ENCODE measurements at places on chromosomes 16 and 17.

DNA sequence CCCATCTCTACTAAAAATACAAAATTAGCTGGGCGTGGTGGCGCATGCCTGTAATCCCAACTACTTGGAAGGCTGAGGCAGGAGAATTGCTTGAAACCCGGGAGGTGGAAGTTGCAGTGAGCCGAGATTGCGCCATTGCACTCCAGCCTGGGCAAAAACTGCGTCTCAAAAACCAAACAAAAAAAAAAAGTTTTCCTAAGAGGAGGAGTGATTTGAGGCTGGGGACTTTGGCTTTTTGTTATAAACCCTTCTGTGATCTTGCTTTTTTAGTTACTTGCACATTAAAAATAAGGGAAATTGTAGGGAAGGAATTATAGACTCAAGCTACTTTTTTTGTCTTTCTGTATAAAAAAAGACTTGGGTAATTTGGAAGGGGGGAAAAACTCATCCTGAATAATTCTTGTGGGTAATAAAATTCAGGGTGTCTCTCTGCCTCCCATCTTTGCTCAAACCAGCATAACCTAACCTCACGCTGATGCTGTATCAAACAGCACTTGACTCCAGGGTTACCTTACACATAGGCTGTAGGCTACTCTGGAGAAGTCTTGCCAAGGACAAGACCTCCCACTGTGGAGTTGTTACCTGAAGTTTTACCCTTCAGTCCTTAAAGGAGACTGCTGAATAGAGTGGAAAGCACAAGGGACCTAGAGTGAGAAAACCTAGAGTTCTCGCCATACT lies 1.7 kb upstream of the CDR2 start:
- DNase-seq: no peak

GRCh38 chr16:73390936-73391335 lies 343.0 kb upstream of the ZFHX3 start:
- DNase-seq: no peak

DNA sequence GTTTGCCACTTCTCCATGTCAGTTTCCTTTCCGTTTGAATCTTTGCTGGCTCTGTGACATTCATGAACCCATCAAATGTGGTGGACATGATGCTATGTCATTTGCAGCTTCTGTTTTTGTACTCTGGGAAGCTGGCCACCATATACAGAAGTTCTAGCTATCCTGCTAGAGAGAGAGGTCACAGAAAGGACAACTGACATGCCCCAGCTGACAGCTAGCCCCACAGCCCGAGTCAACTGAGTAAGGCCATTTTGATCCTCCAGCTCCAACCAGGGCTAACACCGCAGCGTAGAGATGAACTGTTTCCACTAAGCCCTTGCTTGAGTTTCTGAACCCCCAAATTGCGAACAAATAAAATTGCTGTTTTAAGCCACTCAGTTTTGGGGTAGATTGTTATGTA lies 33.8 kb downstream of the CCDC42 start:
- DNase-seq: no peak

GRCh38 chr17:79953335-79953734 lies 82.3 kb downstream of the TBC1D16 start:
- DNase-seq: no peak

DNA sequence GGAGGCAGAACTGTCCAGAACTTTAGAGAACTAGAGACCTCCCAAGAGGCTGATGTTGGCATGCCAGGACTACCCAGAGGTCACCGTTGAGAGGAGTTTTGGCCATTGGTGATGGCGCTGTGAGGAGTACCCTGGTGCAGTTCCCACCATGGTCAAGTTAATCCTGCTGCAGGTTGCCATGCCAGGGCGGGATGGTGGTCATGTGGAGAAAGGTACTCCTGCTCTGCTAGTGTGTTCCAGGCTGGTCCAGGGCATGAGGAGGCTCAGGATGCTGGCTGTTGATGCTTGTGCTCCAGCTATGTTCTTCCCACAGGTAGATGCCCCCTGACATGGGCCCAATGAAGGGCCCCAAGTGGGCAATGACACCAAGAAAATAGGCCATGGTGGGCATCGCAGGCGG lies 4.1 kb upstream of the PHF12 start:
- DNase-seq: no peak

GRCh38 chr17:7781429-7781828 lies 52.6 kb upstream of the KDM6B start:
- no peak for DNase-seq

DNA sequence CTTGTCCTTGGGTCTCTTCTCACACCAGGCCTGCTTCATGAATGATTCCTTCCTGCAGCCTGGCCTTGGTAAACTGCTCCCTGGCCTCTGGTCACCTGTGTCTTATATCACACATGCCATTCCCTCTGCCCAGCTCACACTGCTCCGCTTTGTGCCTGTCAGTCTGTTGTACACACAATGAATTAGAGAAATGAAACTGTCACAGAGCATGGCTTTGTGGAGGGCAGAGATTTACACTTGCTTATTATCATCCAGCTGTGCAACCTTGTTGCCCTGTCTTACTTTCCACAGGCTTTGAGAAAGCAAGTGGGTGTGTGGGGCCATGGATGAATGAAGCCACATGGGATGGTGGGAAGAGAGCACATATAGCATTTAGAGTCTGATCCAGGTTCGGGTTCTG lies 22.4 kb downstream of the ALDH3A2 start:
- DNase-seq: no peak

DNA sequence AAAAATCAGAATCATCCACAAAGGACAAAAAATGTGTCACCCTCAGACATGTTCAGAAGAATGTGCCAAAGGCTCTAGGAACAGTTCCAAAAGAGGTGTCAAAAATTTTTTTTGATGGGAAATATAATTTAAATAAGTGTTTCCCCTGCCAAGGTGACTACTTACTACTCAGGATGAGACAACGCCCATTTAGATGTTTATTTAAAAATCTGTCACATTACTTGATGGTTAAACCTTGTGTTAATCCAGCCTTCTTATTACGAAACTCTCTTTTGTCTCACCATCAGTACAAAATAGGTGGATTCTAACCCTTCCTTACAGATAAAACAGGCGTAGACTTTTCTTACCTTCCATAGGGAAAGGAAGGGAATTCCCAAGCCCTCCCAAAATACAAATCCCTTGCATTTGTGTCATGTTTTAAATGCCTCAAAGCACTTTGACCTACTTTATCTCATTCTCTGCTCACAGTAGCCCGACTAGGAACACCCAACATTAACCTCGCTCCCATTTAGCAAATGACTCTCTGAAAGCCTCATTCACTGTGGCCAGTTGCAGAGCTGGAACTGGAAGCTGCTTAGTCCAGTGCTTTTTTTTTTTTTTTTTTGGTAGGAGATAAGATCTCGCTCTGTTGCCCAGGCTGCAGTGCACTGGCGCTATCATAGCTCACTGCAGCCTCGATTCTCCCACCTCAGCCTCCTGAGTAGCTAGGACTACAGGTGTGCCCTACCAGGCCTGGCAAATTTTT lies 5.8 kb upstream of the GNA13 start:
- no peak for DNase-seq

DNA sequence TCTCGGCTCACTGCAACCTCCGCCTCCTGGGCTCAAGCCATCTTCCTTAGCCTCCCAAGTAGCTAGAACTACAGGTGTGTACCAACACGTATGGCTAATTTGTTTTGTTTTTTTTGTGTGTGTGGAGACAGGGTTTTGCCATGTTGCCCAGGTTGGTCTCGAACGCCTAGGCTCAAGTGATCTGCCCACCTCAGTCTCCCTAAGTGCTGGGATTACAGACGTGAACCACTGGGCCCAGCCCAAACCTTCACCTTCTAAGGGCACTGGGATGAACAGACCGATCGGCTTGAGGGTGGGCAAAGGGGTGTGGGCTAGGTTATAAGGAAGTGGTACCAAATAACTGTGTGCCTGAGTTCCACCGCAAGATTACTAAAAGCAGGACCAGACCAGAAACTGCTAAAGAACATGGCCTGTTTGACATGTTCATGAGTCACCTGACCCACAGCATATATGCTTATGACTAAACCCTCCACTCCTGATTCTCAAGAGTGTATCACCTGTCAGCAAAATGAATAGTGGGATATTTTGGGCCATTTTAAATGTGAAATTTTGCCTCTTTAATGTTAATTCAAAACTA lies 8.1 kb downstream of the TMEM97 start:
- no peak for DNase-seq

DNA sequence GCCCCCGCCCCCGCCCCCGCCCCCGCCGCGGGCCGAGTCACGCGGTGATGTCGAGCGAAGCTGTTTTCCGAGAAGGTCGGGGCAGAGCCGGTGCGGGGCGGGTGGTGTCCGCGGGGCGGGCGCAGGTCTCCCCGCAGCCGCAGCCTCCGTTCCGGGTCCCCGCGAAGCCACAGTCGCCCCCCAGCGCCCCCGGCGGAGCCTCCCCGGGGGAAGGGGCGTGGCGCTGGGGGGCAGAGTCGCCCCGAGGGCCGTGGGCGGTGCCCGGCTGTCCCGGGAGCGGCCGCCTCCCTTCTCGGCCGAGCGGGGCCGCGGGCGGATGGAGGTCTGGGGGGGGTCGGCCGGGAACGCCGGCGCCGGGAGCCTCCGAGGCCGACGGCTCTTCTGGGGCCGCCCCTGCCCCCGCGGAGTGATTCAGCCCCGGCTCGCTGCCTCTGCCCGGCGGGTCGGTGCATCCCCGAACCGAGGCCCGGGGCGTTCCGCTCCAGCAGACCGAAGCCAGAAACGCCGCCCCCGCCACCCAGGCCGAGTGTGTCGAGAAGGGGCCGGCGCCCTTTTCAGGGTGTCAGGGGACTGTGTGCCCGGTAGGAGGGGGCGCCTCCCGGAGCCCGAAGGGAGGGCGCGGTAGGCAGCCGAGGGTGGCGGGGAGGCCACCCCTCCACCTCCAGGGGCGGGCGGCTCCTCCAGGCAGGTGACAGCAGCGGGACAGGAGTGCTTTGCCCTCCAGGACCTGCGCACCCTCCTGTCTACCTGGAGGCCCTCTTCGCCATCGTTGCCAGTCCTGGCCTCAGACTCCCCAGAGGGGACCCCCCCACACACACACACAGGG lies 1.7 kb downstream of the METRNL start:
- DNase-seq: no peak

DNA sequence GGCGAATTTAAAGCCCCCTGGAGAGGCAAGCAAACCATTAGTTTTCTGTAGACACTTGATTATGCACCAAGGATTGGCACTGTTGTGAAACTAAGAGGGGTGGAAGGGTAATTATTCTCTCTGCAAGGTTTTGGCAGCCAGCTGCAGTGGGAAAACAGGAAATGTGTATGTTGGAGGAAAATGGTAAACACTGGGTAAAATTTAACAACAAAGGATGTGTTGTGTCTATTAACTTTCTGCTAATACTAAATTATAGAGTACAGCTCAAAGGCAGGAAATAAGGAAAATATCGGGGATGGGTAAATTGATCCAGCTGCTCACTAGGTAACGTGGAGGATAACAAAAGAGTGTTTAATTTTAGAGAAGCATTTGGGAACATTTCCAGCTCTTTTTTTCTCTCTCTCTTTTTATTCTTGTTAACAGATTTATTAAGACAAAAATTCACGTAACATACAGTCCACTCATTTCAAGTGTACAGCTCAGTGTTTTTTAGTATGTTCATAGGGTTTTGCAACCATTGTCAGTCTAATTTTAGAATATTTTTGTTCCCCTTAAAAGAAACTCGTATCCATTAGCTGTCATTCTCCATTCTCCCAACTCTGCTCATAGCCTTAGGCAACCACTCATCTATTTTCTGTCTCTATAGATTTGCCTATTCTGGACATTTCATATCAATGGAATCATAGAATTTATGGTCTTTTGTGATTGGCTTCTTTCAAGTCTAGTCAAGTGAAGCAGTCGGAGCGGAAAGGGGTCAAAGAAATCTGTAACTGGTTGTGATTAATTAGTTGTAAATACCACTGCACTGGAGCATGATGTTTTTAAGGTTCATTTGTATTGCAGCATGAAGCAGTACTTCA lies 41.8 kb downstream of the TANGO6 start:
- DNase-seq: no peak

GRCh38 chr16:4833584-4833983 lies 13.5 kb downstream of the GLYR1 start:
- no peak for DNase-seq

DNA sequence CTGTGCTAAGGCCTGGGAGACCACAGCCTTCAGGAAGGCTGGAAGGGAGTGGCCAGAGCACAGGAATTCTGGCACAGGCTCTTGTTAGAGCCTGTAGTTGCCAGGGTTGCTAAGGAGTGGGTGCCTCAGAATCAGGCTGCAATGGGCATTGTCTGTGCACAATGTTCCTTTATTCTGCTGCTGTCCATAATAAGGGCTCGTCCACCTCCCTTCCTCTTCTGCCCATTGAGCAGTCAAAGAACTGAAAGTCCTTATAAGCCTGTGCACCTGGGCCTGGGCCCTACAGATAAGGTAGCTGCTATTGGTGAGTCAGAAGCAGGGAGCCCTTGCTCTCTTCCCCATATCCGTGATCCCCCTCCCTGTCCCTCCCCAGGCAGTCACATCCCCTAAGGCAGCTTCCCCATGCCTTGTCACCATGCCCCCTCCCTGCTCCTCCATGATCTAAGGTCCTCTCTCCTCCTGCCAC lies 5.4 kb upstream of the CNGB1 start:
- peak; percentile 79 for DNase-seq

GRCh38 chr16:23802776-23803175 lies 33.0 kb upstream of the PRKCB start:
- DNase-seq: no peak

DNA sequence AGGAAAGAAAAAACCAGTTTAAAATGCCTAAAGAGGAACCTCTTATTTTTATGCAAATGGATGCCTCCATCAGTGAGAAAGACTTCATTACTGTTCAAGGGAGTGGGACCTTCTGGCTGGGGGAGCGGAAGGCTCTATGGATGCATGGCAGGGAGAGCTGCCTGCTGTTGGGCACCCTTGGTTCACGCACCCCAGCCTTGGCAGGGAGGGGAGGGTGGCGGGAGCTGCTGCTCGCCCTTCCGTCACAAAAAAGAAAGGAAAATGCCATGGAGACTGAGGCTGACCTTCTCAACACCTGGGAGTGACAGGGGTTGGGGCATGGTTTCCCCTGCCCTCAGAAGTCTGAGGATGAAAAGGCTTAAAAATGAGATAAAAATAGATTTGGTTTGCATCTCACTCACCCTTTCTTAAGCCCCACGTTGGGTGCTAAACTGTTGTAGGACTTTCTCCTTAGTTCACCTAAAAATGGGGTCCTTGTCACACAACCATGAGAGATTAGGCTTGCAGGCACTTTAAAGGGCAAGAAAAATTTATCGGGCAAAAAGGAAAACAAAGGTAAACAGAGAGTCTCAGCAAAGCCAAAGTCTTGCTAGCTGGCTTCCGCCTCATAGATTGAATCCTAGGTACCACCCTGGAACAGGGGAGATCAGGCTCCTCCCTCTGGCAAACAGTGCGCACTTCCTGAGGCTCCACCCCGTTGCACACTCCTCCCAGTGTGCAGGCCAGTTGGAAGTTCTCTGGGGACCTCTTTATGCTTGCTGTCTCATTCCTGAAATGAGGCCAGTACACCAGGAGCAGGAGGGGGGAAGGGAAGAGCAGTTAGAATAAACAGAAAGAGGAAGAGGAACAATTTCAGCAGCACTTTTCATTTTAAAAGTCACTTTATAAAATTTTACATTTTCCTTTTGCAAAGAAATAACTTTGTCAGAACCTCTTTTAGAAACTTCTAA lies 31.6 kb downstream of the PHKB start:
- no peak for DNase-seq

- DNase-seq: no peak
Observed at GRCh38 chr16:74563828-74564263, 43.1 kb downstream of the GLG1 start.

GRCh38 chr17:4598776-4599504 lies 14.6 kb downstream of the SMTNL2 start:
- peak; percentile 31 for DNase-seq
